ENCODE measurements at places on chromosomes 7 and 10. TPM values are rescaled to one million over a fixed set of nuclear protein-coding genes. Genes with fewer than 3 reads are reported as not detected.
A peak's percentile ranks its signal among the peaks of the same experiment; 100 is the strongest.

Gene HKDC1
- 0.16 TPM for total RNA-seq

GRCh38 chr7:159031750-159032149 is 112.9 kb downstream of the VIPR2 start:
- DNase-seq: no peak

- no peak for DNase-seq
Observed at GRCh38 chr7:128389618-128390329, 20.0 kb downstream of the IMPDH1 start.

- DNase-seq: peak; percentile 80
Observed at GRCh38 chr10:52313933-52314821, at the start of gene DKK1. Gene DKK1 (plus strand): TSS chr10:52314281. CDS start chr10:52314435, 154 bp downstream.

DNA sequence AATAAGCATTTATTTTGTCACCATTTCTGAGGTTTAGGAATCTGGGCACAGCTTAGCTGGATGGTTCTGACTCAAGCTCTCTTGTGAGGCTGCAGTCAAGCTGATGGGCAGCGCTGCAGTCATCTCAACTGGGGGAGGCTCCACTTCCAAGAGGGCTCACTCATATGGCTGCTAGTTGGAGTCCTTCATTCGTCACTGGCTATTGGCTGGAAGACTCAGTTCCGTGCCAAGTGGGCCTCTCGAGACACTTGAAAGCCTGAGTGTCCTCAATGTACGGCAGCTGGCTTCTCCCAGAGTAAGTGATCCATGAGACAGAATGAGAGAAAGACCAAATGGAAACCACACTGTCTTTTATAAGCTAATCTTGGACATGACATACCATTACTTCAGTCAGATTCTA is 21.6 kb upstream of the COL13A1 start:
- no peak for DNase-seq

GRCh38 chr10:69846293-69846921 is 44.7 kb downstream of the COL13A1 start:
- no peak for DNase-seq

DNA sequence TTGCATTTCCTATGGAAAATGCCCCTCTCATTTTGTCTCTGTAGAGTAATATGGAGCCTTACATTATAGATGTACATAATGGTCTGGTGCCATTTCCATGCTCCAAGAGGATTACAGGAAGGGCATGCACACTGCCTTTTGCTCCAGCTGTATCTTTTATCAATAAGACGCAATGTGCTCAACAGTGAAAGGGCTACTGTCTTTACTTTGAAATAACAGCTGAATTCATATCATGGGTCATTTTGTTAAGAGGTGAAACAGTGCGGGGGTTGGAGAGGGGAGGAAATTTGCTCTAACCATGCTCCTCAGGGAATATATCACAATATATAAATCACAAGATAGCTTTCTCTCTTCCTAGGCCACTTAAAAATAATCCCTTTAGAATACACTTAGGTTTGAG is 77.7 kb downstream of the ICA1 start:
- no peak for DNase-seq

GRCh38 chr7:72781161-72781560 is 46.8 kb downstream of the TYW1B start:
- no peak for DNase-seq

DNA sequence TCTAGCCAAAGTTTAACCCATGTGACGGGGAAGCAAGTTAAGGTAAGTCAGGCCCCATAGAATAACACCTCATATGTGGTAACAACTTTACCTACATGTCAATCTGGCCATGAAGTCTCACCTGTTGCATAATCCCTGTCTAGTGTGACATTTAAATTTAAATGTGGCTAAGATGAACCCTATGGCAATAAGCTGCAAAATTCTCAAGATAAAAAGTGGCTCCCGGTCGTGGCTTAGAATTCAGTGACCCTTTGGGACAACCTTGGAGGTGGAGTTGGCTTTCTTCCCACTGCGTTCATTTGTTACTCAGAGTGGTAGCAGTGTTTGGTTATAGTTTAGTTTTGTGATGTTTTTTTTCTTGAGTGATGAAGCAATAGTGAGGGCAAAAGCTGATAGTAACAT is 90.6 kb downstream of the ARID5B start:
- DNase-seq: peak; percentile 79

DNA sequence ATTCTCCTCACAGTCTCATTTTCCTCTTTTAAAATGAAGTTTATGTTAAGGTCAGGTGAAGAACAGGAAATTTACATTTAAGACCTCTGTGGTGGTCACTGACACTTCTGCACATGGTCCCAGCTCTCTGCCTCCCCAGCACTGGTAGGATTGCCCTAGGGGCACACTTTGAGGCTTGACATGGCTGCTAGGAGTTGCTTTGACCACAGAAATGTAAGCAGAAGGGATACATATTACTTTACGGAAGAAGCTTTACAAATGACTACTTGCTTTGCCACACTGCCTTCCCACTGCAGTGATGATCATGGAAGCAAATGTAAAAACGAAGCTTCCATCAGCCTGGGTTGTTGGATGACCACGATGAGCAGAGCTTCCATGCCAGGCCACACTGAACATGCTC is 53.1 kb upstream of the RSU1 start:
- no peak for DNase-seq

- DNase-seq: no peak
Observed at GRCh38 chr7:155746188-155746587, 66.1 kb downstream of the SHH start.

DNA sequence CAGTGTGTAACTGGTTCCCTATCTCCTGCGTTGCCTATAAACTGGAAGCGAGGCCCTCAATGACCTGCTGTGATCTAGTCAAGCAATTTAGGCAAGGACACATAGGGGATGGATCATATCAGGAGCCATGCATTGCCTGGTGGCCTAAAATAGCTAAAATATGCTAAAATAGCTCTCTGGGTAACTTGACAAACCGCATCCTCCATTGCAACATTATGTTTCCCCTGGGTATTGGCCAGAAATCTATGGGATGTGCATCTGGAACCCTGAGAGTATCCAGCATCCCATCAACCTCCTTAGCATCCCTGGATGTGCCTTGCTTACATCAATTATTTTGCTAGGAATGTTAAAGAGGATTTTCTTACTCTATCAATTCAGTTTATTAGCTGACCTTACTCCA is 91.7 kb upstream of the ADCY1 start:
- DNase-seq: no peak

Gene ANKRD61
- not detected for total RNA-seq

Gene INA
- 0.33 TPM for total RNA-seq

DNA sequence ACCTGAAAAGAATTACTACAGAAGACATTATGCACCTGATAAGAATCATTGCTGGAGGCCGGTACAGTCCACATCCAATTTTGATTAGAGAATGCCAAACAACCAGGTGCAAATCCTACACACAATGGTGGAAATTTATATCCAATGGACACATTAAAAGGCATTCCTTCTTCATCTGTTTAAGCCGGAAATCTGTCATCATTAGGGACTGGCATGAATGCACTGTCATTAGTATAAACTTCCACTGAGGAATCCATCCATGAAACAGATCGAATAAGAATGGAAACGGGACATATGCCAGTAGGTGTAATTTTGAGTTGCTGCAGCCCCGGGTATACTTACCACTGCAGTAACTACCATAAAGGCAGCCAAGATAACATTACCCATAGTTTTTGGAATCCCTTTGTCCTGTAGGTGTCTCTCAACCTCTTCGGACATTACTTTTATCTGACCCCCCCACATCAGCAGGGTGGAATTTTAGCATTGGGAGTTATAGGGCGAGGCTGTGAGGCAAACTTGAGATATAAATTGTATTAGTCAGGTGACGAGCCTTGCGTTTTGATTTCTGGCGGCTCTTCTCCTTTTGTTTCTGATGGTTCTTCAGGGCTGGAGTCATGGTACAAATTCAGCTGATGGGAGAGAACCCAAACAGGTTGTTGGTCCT is 36.5 kb upstream of the AKR1C2 start:
- no peak for DNase-seq

DNA sequence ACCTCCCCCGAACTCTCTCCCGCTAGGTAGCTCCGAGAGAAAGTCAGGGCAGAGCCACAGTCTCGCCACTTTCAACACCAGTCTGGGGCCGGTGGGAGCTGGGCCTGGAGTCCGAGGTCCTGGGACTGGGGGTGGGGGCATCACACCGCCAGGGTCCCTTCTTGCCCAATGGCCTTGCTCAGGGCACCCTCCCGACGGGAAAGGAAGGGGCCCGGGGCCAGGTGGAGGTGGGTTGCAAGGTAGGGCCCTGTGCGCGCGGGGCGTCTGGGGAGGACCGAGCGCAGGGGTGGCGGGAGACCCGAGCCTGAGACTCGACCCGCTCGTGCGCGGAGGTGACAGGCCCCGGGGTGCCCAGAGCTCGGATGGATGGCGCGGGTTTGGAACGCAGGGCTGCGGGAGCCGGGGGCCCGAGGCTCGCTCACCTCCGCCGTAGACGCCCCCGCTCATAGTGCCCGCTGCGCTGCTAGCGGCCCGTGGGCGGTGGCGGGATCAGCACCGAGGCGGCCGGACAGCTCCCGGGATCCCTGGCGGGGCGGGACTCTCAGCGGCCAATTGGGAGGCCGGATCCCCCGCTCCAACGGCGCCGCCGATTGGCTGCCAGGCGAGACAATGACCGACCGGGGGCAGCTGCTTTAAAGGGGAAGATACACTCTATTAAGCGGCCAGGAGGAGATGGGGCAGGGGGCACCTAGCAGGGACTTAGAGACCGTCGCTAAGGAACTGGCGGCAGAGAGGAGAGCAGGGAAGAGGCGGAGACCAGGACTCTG is at the start of gene ACTL6B:
Gene ACTL6B (minus strand): TSS at position 541 of the 767 bp plus-strand sequence. CDS start 94 bp downstream, at position 447.
- DNase-seq: no peak

Gene GJC3
- not detected for total RNA-seq

GRCh38 chr10:34133406-34133805 is 681.7 kb downstream of the PARD3 start:
- DNase-seq: no peak

Gene WDFY4
- not detected for total RNA-seq

DNA sequence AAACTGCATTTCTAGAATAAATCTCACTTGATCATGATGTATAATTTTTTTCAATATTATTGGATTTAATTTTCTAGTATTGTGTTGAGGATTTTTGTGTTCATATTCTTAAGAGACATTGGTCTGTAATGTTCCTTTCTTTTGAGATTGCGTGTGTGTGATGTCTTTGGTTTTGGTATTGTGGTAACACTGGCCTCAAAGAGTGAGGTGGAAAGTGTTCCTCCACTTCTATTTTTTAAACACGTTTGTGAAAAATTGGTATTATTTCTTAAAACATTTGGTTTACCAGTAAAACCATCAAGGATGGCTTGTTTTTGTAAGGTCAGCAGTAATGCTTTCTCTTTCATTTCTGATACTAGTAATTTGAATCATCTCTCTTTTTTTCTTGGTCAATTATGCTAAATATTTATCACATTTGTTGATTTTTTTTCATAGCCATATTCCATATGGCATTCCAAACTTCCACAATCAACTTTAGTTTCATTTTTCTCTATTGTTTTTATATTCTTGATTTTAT is 290.2 kb upstream of the CDC14C start:
- no peak for DNase-seq

DNA sequence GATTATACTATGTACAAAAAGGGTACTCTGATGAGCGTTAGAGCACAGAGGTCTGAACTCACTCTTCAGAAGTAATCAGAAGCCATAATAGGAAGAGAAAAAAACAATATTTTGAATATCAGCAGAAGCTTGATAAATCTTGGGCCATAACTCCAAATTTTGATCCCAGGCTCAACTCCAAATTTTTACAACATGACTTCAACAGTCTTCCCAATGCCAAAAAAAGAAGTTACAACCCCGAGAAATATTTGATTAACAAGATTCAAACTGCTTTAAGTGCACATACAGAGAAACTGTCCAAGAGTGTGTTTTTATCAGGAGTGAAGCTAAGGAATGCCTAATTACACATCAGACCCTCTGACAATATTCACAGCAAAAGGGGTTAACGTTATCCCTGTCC is 7.5 kb downstream of the MPP7 start:
- DNase-seq: peak; percentile 18

GRCh38 chr7:28207486-28208158 is 27.0 kb upstream of the JAZF1 start:
- peak; percentile 47 for DNase-seq

DNA sequence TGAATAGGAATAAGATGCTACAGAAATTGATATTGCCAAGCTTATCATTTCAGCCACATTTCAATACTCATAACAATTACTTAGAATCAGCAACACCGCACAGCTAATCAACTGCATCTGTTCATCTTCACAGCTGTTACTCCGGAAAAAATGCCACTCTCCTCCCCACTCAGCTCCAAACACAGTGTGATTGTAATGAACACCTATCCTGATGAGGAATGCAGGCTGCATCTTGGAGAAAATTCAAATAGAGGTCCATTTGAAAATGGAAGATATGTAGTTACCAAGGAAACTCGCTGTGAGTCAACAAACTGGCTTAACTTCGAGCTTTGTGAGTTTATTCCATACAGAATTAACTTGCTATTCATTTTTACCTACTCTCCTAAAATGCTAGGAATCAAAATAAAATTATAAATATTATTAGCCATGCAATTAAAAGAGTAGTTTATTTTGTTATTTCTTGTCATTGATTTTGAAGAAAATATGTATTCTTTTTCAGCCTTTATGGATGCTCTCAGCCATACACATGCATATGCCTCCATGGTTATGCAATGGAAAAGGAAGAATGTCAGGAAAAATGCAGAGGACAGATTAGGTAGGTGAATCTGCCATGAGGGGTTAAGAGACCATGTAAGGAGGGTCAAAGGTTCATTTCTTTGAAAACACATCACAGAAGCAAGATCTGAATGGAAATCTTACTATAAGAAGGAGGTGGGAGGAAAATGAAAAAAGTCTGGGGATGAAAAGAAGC is 267.2 kb downstream of the POM121L12 start:
- no peak for DNase-seq

DNA sequence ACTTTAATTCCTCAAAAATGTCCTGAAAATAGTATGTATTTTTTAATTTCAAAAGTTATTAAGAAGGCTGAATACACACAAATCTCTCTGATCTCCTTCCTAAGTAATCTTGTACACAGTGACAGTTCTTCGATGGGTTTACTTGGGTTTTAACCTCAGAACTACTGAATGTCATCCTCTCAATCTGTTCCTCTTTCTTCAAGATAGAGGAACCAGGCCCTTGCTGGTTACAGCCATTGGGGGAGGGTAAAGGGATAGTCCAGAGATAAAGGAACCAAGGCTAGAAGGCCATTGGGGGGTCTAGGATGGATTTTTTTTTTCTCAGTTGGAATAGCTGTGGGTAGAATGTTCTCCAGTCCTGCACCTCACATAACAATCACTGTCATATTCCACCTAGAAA is 224.9 kb downstream of the SKIDA1 start:
- no peak for DNase-seq

Gene ATP5F1C
- total RNA-seq: 96.4 TPM

DNA sequence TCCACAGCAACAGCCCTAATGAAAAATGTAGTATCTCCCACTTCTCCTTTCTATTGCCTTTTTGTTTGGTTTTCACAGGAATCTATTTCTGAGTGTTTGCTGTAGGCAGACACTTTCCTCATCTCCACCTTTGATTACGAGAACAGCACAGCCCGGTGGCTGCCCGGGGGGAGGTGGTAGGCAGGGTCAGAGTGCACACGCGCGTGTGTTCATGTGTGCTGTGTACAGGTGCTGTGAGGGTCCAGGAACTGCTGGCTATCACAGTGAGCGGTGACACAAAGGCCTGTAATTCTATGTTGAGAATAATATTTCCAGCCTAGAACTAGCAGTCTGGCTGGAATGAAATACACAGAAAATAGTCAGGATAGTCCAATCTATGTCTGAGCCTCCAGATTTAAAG is 212.8 kb downstream of the ADARB2 start:
- DNase-seq: no peak

Data from fibroblast of the aortic adventitia (primary cell).